HFFc6 (cell line): ENCODE measurements at places on chromosomes 13 and 19. TPM values are rescaled to one million over a fixed set of nuclear protein-coding genes. Genes with fewer than 3 reads are reported as not detected.

- DNase-seq: no peak
These were observed 2.4 kb downstream of the NR2F6 start for GRCh38 chr19:17243211-17243829.

Gene PRR19
- 0.85 and 1.1 TPM in 2 replicates for total RNA-seq

GRCh38 chr13:107367258-107367657 is 799.3 kb upstream of the ARGLU1 start:
- no peak for DNase-seq

DNA sequence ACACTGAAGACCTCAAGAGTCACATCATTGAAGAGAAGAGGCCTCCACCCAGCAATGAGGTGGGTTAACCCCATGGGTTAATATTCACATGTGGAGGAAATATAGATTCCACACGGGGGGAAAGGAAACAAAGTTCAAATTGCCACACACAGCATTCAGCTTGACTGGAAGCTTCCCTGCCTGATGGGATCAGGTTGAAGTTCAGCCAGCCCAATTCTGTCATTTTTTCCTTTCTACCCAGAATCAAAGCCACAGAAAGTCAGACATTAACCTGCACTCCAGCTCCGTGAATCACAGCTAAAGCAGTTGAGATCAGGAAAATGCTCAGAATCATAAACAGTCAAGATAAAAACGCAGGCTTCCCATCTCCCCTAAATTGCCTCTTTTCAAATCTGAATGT is 208.7 kb upstream of the OBI1 start:
- DNase-seq: no peak

Gene NCR1
- total RNA-seq: not detected in 3 replicates

- peak; percentile 93 for DNase-seq
These were observed 13.6 kb downstream of the LTBP4 start for GRCh38 chr19:40614622-40615411.

Gene ZNF583
- 4.4 to 4.6 TPM (median 4.4 TPM) in 3 replicates for total RNA-seq

Gene ZSCAN5A
- total RNA-seq: 5.7 to 6.1 TPM (median 5.8 TPM) in 3 replicates

DNA sequence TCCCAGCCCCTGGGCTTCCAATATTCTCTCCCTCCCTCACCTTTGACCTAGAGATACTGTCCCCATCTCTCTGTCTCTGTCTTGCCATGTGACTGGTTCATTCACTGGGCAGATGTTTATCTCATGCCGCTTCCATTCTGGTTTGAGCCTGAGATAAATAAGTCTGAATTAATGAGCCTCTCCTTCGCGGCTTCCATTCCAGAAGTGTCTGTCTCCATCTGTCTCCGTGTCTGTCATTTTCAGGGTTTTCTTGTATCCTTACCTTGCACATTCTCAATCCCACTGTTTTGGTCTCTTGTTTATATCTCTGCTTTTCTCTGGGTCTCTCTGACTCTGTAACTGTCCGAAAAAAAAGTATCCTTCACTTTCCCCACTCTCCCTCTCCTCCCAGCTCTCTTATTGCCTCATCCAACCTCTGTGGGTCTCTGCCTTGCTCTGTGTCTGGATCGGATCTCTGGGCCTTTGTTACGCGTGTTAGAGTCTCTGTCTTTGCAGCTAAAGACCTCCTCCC is 4.3 kb downstream of the SPHK2 start:
- no peak for DNase-seq

DNA sequence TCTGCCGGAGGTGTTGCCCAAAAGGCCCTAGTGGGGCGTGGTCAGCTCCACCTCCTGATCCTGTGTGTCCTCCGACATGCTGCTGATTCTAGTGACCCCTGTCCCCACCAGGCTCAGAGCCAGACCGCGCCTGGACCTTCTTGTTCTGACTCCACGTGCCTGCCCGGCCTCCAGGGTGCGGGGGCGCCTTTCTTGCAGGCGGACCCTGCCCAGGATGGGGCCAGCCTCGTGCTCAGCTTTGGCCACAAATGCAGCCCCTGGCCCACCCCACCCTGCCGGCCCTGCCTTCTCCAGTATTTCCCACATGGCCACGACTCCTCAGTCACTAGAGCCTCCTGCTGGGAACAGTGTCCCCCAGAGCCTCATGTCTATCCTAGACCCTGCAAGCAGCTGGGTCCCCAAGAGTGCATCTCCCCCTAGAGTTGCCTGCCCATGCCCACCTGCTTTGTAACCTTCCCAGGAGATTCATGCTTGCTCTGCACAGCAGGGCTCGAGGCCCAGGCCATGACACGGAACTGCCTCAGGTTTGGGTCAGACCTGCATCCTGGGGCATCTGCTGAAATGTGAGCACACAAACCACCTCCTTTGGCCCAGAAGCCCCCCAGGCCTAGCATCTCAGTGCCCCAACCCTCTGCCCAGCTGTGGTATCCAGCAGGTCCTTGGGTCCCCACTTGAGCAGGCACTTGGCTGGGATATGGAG is 27.0 kb downstream of the TMEM161A start:
- DNase-seq: no peak

GRCh38 chr19:45601115-45601514 is 897 bp downstream of the GPR4 start:
- no peak for DNase-seq

GRCh38 chr19:2665103-2665502 is 37.4 kb downstream of the GNG7 start:
- DNase-seq: no peak

Gene CACNG6
- not detected in 3 replicates for total RNA-seq

Gene ZNF837
- total RNA-seq: 0.64 to 1.5 TPM (median 0.92 TPM) in 3 replicates

GRCh38 chr19:27770095-27770494 is 1442.9 kb downstream of the UQCRFS1 start:
- DNase-seq: no peak

DNA sequence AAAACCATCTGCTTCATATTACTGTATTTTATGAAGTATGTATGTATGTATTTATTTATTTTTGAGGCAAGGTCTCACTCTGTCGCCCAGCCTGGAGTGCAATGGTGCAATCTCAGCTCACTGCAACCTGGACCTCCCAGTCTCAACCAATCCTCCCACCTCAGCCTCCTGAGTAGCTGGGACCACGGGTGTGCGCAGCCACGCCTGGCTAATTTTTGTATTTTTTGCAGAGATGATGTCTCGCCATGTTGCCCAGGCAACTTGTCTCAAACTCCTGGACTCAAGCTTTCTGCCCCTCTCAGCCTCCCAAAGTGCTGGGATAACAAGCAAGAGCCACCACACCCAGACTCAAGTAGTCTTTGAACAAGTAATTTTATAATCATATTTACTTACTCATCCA is 5.5 kb downstream of the KATNAL1 start:
- peak; percentile 23 for DNase-seq

DNA sequence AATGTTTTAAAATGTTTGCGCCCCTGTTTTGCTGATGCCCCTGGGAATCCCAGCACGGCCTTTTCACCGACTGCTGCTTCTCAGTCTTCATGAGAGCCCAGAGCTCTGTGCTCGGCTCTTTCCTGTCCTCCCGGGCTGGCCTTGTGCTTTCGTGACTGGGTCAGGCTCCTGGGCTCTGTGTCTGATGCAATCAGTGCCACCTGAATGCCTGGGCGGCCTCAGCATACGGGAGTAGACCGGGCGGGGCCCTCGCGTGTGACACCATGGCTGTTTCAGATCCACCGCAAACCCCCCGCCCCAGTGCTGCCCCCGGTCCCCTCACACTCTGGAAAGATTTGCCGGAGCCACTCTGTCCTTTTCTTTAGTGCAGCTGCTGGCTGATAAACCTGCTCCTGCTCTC is 21.4 kb downstream of the PABPC3 start:
- DNase-seq: no peak

- no peak for DNase-seq
These were observed 1.3 kb upstream of the PVR start for GRCh38 chr19:44642377-44642776.

Gene RNF17
- not detected in 3 replicates for total RNA-seq

DNA sequence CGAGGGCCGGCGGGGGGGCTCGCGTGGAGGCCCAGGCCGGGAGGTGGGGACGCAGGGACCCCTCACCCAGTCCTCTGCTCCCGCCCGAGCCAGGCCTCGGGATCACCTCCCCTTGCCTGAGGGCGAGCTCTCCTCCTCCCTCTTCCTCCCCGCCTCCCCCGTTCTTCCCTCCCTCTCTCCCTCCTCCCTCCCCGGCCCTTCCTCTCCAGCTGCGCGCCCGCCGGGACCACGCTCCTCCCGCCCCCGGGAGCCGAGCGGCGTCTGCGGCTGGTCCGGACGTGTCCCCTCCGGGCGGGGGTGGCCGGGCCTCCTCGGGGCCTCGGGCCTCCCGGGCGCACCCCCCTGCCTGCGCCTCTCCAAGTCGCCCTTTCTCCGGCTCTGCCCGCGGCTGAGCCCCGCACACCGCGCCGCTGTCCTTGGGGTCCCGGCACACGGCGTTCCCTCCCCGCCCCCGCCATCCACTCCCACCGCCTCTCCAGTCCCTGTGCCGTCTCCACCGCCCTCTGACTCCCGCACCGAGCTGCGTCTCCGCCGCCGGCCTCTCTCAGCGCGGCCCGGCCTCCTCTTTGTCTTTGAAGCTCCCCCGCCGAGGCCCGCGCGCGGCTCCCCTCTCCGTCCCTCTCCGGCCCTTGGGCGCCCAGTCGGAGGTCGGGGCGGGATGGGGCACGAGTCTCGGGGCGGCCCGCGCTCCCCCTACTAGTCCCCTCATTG is 5.7 kb downstream of the SOX1 start:
- no peak for DNase-seq

GRCh38 chr13:30235216-30235615 is 72.1 kb downstream of the KATNAL1 start:
- no peak for DNase-seq

- peak; percentile 5 for DNase-seq
These were observed 12.4 kb downstream of the TMEM272 start for GRCh38 chr13:51832471-51833152.

DNA sequence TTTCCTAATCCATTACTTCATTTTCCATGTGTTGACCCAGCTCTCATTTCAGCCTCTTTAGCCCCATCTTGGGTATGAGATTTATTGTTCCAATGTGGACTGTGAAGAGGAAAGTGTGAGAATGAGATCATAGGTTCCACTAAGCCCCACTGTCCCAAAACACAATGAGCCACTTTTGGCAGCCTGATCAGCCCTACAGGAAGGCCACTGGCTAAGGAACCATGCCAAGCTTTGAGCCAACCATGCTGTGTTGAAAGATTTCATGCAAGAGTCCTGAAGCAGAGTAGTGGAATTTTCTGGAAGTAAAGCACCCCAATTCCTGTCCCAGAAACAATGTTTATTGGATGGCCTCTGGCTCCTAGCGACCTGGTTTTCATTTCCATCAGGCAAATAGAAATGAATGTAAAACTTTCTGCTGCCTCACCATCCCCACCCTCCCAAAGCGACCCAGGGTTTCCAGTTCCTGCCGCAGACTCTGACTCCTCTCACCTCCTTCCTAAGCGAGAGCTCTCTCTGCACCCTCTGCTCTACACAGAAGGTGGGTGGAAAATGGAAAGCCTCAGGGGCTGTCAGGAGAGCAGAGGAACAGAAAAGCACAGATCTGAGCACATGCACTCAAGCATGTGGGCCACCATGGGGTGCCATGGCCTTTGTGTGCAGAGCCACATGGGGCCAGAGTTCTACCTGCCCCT is 73.1 kb downstream of the KCTD12 start:
- DNase-seq: no peak

- DNase-seq: no peak
These were observed 5.6 kb upstream of the TM9SF2 start for GRCh38 chr13:99495466-99496183.

DNA sequence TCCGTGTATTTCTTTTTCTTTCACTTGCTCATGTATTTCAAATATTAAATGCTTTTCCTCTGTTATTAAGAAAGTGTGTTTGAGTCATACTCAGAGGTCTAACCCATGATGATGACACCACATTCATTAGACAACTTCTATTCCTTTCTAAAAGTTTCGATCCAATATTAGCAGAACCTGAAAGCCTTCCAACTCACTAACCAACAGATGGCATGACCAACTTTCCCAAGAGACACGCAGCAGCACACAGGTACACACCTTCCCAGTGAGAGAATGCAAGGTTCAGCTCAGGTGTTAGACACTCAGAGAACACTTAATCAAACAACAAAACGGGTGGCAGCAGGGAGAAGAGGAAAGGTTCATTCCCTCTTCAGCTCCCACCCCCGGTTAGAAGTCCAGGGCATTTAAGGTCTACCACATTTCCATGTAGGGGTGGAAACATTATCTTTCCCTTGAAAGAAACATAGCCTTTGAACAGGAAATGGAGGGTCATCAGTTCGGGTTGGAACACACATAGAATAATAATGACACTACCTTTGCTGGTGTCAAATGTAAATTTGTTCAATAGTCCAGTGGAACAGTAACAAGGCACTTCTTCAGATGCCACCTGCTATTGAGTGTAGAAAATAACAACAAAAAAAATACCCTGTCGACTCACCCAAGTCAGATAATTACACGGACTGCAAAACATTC is 404.2 kb downstream of the COG6 start:
- no peak for DNase-seq

Gene ZNF878
- total RNA-seq: 0.16 to 0.17 TPM in 2 of 3 replicates, not detected in the other

DNA sequence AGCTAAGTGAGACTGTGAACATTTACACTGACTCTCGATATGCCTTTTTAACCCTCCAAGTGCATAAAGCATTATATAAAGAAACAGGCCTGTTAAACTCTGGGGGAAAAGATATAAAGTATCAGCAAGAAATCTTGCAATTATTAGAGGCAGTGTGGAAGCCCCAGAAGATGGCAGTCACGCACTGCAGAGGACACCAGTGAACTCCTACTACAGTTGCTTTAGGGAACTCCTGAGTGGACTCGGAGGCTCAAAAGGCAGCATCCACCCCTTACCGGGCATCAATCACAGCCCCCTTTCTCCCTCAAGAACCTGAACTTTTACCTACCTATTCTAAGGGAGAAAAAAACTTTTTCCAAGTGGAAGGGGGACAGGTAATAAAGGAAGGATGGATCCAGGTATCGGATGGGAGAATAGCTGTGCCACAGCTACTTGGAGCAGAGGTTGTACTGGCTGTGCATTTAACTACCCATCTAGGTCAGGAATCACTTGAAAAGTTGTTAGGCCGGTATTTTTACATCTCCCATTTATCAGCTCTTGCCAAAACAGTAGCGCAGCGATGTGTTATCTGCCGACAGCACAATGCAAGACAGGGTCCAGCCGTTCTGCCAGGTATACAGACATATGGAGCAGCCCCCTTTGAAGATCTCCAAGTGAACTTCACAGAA is 80.1 kb downstream of the ZNF486 start:
- DNase-seq: no peak

GRCh38 chr19:48868114-48868886 is at the start of gene PLEKHA4:
PLEKHA4 (minus strand) TSS chr19:48868617; CDS start chr19:48867620, 997 bp downstream.
- no peak for DNase-seq

GRCh38 chr19:44692379-44692721 is 6.6 kb upstream of the CEACAM16 start:
- no peak for DNase-seq

DNA sequence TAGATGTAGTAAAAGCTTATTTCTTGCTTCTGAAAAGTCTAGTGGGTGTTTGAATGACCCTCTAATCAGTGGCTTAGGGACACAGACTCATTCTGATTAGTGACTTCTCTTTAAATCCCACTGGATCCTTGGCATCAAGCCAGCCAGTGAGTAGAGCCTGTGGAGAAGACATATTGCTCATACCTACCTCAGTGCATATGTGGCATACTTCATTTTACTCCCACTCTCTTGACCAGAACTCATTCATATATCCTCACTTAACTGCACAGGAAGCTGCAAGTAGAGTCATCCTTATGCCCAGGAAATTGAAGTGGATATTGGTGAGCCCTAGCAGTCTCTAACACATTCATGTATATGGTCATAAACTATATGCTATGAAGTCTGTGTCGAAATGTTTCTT is 148.3 kb downstream of the PDS5B start:
- peak; percentile 44 for DNase-seq
